ENCODE measurements at places on chromosomes 5 and 9.
A peak's percentile ranks its signal among the peaks of the same experiment; 100 is the strongest.

DNA sequence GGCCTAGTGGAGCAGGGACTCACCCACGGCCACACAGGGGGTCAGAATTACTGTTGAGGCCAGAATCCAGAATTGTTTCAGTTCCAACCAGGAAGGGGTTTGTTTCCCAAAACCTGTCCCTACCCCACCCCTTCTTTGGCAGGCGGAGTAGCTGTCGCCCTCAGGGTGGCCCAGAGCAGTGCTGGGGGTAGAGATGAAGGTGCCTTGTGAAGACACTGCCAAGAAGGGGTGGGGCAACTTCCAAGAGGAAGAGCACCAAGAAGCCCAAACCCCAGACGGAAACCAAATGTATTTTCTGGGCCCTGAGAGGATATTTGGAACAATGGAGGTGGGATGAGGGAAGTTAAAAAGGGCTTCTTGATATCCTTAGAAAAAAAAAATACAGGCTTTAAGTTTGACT is 11.4 kb upstream of the NDST1 start:
- DNase-seq = no peak

DNA sequence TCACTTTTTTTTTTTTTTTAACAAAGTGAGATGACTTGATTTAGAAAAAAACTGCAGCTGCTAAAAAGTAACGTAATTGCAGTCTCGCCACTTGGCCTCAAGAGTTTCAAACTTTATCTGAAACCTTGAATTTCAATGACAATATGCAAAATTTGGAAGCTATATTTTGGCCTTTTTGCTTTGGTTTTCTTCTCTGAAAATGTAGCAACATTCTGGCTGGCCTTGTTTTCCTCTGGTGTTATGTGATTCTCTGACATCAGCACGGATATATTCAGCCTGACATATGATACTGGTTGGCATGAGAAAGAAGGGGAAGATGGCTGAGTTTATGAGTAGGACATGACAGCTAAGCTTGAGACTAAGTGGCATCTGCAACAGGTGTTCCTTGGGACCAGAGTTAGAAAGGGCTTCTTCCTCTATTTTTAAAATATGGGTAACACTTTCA is 136.5 kb downstream of the MEF2C start:
- no peak for DNase-seq

GRCh38 chr5:1914471-1914870 is 31.7 kb upstream of the IRX4 start:
- DNase-seq = no peak

DNA sequence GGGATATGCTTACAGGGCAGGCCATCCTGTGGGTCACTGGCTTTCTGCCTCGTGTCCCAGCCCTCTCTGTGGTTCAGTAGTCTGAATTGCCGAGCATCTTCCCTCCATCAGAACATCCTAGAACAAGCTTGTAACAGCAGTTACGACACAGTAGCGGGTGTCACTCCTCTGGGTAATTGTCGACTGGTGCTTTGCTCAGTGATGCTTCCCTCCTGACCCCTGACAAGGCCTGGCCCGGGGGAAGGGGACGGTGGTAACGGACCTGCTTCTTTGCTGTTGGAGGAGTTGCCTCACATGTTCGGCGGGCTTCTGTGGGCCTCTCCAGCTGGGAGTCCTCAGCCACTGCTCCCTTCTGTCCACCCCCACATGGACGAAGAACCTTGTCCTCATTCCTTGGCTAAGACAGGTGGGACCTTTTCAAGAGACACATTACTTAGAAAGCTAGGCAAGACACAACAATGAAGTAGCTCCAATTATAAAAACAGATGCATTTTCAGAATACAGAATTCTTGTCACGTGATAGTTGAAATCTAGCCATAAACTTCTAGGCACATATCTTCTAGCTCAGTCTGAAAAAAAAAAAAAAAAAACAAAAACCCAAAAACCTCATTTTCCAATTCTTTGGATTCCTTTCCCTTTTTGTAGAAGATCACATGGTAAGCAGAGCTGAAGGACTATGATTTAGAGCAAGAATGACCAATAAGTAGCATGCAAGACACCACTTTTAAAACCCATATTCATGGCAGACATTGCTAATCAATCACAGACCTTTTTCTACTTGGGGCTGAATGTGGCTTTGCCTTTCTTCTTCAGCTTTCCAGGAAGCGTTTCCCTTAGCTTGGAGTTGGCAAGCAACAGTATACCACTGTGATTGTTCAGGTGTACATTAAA is 25.0 kb downstream of the HMCN2 start:
- no peak for DNase-seq

DNA sequence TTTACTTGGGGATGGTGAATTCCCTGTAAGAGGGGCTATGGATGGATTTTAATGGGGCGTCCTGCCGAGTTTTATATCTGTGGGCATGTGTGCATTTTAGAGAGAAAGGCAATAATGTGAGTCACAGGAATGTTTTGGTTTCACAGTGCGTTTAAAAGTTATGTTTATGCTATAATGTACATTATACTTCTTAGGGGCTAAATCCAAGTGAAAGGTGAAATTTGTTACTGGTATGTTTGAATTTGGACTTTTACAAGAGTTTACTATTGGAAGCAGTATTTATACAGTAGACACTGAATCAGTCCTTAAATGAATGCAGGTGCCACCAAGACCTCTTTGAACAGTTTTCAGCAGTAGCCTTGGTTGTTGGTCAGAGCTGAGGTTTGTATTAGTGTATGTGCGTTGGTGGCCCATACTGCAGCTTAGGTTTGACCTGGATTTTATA is 5.6 kb downstream of the JMY start:
- no peak for DNase-seq

- DNase-seq = no peak
Observed at GRCh38 chr5:125327676-125328075, 581.2 kb upstream of the ZNF608 start.

- DNase-seq = no peak
Observed at GRCh38 chr5:93433422-93433821, 147.6 kb downstream of the NR2F1-AS1 start.

DNA sequence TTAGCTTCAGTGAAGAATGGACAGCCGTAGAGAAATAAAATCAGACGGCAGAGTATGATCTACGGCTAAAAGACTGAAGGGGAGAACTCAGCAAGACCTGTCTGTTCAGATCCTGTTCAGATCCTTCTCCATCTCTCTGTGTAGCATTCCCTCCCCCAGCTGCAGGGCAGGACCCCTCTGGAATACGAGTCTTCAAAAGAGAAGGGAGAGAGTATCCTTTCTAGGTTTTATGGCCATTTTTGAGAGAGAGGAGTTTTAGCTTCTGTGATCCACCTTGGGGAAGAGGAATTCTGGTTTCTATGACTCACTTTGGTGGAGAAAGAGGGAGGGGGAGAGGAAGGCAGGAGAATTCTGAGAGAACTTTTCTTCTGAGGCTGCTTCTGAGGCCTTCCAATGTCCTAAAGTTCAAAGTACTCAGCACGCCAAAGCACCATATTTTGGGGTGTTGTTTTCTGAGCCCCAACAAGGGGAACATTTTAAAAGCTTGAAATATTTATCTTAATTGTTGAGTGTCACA is 194.4 kb upstream of the TLE4 start:
- no peak for DNase-seq

- DNase-seq = no peak
Observed at GRCh38 chr9:122788831-122789230, at the start of gene OR5C1. OR5C1 (plus strand) TSS chr9:122788933; CDS start chr9:122788933, 0 bp downstream.

DNA sequence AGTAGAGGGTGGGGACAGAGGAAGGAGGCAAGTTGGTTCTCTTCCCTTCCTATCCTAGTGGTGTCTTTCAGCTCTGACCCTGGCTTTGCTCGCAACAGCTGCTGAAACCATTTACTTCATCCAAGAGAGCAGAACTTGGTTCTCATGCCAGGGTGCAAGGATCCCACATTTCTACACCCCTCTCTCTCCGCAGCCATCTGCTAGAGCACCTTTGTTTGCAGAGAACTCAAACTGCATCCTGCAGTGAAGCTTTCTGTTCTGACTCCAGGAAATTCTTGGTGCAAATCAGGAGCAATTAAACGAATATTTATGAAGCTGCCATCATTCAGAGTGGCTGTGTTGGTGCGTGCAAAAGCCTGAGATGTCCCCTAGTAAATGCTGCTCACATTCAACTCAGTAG is 31.9 kb downstream of the NEUROG1 start:
- DNase-seq = no peak

DNA sequence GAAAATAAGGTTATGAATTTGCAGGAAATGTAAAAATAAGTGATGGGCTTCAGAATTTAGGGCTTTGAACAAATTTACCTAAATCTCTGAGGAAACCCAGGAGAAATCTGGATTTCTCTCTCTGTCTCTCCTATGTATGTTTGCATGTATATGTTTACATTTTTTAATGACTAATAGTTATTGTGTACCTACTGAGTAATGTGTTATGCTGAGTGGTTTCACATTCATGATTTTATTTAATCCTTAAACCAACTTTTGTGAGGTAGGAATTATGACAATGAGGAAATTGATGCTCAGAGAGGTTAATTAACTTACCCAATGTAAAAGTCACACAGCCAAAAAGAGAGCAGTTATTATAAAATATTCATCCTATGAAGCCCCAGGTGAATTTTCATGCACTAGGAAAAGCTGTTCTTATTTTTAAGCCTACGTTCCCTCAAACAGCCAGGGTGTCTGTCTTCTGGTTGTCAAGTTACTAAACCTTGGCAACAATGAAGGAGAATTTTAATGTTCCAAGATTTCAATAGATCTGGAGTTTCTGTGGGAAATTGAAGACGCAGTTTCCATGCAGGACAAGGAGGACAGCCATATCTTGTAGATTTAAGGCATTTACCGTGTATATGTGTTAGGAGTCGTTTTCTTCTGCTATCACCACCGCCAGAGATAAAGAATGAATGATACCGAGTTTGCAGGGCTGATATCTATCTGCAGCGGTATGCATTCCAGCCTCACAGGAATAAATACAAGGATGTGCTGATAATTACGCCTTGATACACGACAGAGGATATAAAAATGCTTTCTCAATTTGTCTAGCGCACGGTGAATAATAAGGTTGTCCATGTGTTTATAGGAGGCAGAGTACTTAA is 484.8 kb downstream of the ZSWIM6 start:
- DNase-seq = no peak

- no peak for DNase-seq
Observed at GRCh38 chr9:37035648-37036370, 1.7 kb upstream of the PAX5 start.

- DNase-seq = no peak
Observed at GRCh38 chr5:103522586-103522985, 40.0 kb downstream of the NUDT12 start.

GRCh38 chr9:16664211-16664610 is 206.3 kb downstream of the BNC2 start:
- DNase-seq = no peak

DNA sequence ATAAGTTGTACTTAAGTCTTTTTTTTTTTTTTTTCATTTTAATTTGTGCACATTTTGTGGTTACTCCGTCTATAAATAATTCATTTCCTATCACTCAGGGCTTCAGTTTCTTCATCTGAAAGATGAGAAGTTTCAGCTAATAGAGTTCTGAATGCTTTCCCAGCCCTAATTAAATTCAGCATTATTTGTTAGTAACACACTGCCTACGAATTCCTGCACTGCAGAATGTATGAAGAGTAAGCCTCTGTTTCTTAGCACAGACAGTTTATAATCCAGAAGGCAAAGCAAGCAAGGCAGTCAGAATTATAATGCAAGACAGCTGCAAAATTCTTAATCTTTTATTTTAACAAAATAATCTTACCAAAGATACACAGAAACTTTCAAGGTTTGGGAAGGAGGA is 138.0 kb upstream of the GHR start:
- DNase-seq = peak; percentile 37

DNA sequence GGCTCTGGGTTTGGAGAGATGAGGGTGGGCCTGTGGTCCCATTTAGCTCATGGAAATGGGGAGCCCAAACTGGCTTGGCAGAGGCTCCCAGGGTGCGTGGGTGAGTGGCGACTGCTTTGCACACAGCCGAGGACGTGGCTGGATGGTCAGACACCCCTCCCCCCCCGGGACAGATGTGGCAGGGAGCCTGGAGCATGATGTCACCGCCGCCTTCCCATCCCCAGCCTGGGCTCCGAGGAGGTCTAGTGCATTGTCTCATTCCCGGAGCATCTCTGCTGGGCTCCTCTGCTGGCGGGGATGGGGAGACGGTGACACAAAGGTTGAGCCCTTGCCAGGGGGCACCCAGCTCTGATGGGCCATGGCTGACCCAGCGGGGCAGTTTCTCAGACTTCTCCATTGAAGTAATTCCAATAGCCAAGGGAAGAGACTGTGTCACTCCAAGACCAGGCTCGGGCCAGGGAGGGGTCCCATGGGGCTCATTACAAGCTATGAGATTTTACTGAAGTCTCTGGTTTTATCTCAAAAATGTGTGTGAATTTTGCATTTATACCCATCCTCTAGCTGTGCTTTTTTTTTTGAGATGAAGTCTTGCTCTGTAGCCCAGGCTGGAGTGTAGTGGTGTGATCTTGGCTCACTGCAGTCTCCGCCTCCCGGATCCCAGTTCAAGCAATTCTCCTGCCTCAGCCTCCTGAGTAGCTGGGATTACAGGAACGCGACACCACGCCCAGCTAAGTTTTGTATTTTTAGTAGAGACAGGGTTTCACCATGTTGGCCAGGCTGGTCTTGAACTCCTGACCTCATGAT is 36.1 kb downstream of the HMCN2 start:
- DNase-seq = no peak

GRCh38 chr5:107538331-107538730 is 132.4 kb downstream of the EFNA5 start:
- no peak for DNase-seq

DNA sequence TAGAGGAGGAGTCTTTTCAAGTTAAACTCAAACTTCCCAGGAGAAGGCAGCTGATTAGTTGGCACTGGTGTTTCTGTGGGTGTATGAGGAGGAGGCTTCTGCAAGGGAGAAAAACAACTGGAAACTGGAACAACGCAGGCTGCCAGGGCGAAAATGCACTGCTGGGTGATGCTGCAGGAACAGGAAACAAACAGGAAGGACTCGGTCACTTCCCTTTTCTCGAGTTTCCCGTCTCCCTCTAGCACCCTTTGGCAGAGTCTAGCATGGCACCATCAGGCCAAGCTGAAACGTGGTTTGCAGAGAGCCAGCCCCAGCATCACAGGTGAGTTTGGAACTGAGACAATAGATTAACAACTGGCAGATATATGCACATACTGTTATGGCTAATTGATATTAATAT is 77.5 kb upstream of the CAST start:
- DNase-seq = no peak

- DNase-seq = no peak
Observed at GRCh38 chr5:142842994-142843905, 73.1 kb downstream of the ARHGAP26 start.

GRCh38 chr9:91786132-91786896 is 163.7 kb downstream of the ROR2 start:
- no peak for DNase-seq

GRCh38 chr5:123186771-123187170 is 97.7 kb downstream of the PRDM6 start:
- no peak for DNase-seq

DNA sequence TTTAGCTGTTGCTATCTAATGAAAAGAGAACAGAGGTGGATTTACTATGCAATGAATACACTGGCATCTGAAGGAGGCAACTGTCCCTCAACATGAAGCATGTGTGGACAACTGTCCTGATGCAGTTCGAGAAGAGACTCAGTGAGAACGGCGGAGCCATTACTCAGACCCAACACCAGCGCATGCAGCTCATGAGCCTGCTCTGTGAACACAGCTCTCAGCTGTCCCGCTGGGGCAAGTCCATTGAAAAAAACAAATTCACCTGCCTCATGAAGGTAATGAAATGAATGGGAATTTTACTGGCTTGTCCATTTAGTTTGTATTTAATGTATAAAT is 78.8 kb downstream of the SPTLC1 start:
- no peak for DNase-seq
